ENCODE measurements at places on chromosomes 4 and X.

GRCh38 chr4:94680176-94680862 lies 77.4 kb upstream of the BMPR1B start:
- no peak for DNase-seq

GRCh38 chr4:78787392-78788006 lies 11.3 kb downstream of the BMP2K start:
- no peak for DNase-seq

GRCh38 chr4:3518511-3518880 lies 13.7 kb downstream of the LRPAP1 start:
- no peak for DNase-seq

DNA sequence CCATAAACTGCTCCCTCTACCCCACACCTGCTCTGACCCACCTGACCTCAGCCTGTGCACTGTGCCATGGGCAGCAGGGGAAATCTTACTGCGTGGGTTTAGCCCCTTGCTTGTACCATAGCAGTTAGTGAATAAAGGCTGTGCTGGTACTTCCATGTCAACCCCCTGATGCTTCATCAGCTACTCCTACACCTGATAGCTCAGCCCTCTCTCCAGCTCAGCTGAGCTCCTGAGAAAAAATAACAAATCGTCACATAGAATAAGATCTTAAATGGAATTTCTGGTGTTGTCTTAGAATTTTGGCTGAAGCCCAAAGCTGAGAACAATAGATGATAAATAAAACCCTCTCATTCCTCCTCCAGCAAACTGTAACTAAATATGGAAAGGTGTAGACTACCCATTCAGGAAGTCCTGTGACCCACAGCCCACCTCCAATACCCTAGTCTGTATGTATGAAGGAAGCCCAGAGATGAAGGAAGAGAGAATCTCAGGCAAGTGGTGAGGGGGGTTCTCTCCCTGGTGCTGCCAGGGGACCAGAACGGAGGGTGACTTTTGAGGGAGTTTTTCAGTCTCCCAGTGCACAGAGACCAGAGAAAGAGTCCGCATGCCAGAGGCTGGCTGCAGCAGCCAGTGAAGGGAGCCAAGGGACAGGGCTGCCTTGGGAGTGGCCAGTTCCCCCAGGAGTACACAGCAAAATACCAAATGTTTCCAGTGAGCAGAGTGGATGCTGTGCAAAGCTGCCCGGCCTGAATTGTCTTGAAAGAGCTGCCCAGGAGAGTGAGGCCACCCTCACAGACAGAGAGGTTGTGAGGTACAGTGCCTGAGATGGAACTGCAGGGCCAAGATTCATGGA lies 227.3 kb downstream of the QDPR start:
- no peak for DNase-seq

GRCh38 chrX:119736206-119736764 lies 22.1 kb upstream of the SOWAHD start:
- no peak for DNase-seq

DNA sequence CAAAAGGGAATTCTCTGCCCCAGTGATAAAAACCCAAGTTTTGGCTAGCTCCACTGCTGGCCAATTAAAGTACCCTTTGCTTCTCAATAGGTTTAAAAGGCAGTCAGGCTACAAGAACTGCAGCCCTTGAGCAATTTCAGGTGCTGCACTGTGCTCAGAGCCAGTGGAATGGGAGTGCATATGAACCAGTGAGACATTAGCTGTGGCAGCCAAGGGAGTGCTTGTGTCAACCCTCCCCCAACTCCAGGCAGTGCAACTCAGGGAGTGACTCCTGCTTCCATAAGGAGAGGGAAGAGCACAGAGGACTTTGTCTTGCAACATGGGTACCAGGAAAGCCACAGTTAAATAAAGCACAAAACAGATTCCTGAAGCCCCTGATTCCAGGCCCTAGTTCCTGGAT lies 61.6 kb upstream of the VAMP7 start:
- no peak for DNase-seq

DNA sequence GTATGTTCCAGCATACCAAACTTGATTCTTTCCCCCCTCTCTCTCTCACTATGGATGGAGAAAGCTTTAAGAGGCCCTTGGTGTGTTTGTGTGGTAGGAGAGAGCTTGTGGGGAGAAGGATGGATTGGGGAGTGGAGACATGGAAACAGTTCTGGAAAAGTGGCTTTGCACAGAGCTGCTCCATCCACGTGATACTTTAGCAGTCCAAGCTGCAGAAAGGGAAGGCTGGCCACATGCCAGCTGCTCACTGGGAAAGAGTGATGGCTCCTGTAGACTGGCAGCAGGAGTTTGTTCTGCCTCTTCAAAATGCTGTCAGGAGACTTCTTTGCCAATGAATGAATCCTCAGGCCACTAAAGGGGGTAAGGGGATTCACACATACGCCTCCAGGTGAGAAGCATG lies 21.7 kb upstream of the SEC24B start:
- DNase-seq: no peak

DNA sequence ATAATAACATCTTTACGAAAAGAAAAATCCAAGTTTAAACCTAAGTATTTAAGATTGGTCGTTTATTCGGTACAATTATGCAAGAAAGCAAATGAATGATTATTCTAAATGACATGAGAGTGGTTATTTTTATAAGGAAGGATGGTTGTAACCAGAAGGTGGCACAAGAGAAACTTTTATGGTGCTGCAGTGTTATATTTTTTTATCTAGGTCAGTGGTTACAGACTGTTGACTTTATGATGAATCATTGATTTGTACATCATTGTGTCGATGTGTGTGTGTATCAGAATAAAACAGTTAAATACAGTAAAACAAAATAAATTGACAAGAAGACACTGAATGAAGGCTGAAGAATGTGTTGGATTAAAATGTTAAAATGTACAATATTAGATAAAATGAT lies 9.8 kb downstream of the DCAF8L2 start:
- peak; percentile 26 for DNase-seq

DNA sequence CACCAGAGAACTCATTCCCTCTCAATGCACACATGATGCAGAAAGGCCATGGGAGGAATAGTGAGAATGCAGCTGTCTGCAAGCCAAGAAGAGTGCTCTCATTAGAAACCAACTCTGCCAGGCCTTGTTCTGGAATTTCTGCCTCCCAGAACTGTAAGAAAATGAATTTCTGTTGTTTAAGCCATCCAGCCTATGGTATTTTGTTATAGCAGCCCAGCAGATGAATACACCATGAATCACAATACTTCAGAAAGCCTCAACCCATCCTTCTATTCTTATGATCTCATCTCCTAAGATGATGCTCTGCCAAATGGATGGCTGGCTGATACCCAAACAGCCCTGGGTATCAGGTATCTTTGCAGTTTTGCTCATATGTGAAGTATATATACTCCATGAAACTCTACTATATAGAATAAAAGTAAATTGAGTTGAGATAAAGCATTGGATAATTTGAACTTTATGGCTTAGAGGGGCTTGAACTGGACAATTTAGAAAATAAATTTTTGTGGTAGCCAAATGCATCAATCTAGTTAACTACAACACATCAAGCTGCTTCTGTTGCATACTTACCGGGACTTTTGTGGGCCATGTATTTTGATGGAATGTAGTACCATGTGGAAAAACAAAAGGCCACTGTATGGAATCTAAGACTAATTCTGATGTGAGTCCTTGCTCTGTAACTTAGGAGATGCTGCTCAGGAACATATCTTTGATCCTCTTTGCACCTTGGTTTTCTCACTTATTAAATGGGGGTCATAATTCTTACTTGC lies 245.9 kb downstream of the HS3ST1 start:
- no peak for DNase-seq

- no peak for DNase-seq
Measured at GRCh38 chr4:100075056-100075455, 115.2 kb downstream of the DDIT4L start.

- DNase-seq: no peak
Measured at GRCh38 chrX:43666311-43666912, 10.3 kb downstream of the MAOA start.

DNA sequence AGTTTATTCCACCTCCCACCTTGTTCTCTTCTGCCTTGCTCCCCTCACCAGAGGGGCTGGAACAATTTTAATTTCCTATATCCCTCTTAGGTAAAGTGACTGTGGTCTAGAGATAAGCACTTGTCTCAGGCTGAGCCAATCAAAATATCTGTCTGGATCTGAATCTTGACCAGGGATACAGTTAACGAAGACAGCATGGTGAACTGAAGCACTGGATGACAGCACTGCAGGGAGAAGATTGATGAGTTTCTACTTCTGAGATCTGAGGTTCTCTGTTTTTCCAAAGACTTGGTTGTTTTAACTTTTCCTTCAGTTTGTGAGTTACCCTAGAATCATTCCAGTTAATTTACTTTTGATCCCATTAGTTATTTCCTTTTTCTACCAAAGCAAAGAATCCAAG lies 13.2 kb downstream of the GNPDA2 start:
- DNase-seq: no peak

- DNase-seq: peak; percentile 14
Measured at GRCh38 chrX:10570601-10571000, 49.8 kb downstream of the MID1 start.

GRCh38 chr4:110371016-110371770 lies 104.8 kb upstream of the ENPEP start:
- DNase-seq: no peak

GRCh38 chr4:70855464-70855863 lies 15.8 kb upstream of the GRSF1 start:
- DNase-seq: no peak

DNA sequence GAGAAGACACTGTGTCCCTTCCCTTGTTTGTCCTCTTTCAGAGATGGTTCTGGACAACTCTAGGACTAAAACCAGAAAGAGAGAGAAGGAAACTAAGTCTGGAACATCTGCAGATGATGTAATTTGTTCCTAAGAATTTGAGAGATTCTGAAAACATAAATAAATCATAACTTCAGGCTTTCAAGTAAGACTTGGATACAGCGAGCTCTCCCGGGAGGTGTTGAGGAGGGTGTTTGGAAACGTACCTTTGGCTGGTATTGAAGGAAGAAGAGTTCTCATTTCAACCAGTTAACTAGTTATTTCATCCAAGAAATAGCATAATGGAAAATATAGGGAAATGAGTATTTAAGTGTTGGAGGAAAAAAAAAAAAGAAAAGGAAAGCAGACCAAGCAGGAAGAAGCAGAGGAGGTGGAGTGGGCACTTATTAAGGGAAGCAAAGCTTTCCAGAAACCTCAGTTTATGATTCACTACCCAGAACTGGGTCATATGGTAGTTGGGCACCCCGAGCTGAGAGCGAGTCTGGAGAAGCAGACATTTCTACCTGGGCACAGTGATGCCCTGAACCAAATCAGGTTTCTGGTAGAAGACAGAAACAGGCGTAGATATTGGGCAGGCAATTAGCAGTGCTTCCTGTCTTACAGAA lies 26.9 kb downstream of the CCNG2 start:
- no peak for DNase-seq

GRCh38 chr4:141669501-141669900 lies 33.1 kb downstream of the IL15 start:
- DNase-seq: peak; percentile 62

DNA sequence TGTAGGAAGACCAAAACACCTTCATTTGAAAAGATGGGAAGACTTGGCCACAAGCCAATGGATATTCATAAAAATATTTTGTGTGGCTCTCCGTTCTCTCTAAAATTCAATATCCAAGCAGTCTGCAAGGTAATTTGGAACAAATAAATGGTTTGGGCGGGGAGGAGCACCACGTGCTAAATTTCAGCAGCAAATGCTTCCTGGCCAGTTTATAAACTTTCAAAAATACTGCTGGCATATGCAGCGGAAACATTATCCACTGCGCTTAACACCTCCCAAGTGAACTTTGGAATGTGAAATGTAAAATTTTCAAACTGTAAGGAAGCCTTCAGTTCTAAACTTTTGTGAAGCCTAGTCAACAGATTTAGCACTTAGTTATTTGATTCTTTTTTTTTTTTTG lies 191.0 kb downstream of the NSUN7 start:
- no peak for DNase-seq

Measured in fibroblast of gingiva (primary cell).